COLO829 (cell line): ENCODE measurements at places on chromosomes 5 and 9.

DNA sequence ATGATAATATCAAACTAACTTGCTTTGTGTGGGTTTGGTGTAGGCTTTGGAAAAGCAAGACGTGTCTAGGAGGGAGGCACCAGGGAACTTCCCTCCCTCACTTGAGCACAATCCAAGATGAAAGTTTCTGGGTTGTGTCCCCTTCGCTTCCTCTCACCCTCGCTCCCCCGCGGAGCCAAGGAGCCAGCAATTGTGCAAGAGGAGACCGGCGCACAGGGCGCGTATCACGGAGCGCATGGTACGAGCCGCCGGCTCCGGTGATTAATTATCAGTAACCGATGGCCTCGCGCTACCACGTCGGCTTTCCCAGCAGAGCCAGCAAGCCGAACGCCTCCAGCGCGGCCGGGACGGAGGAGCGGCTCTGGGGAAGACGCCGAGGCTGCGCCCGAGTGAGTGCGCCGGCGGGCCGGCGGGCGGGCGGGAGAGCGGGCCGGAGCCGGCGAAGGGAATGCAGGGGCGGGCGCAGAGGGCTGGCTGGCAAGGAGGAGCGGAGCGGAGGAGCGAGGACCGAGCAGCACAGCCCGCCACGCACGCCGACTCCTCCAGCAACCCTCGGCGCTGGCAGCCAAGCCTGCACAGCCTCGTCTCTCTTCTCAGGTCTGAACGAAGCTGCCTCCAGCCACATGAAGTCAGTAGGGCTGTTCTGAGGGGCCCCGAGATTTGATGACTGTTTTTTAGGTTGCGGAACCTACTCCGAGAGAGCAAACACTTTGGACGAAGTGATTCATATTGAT lies 143.6 kb downstream of the BNC2 start:
- DNase-seq: no peak

DNA sequence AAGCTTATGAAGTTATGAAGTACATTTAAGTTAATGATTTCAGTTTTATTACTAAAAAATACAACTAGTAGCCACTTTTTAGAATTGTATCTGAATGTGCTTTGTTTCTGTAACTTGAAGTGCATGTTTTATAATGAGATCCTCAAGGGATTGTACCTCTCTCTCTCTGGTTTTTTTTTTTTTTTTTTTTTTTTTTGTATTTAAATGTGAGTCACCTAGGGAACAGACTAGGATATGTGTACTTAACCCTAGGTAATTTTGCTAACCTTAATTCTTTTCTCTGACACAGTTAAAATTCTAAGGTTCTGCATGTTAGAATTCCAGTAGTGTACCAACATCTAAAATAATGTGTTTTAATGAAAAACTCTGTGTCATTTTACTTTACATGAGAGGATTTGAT lies 59.5 kb downstream of the CDC42SE2 start:
- no peak for DNase-seq

- DNase-seq: no peak
Measured at GRCh38 chr5:151348789-151349188, 1.4 kb upstream of the SLC36A2 start.

GRCh38 chr9:29514336-29514735 lies 1941.1 kb upstream of the C9orf72 start:
- no peak for DNase-seq

DNA sequence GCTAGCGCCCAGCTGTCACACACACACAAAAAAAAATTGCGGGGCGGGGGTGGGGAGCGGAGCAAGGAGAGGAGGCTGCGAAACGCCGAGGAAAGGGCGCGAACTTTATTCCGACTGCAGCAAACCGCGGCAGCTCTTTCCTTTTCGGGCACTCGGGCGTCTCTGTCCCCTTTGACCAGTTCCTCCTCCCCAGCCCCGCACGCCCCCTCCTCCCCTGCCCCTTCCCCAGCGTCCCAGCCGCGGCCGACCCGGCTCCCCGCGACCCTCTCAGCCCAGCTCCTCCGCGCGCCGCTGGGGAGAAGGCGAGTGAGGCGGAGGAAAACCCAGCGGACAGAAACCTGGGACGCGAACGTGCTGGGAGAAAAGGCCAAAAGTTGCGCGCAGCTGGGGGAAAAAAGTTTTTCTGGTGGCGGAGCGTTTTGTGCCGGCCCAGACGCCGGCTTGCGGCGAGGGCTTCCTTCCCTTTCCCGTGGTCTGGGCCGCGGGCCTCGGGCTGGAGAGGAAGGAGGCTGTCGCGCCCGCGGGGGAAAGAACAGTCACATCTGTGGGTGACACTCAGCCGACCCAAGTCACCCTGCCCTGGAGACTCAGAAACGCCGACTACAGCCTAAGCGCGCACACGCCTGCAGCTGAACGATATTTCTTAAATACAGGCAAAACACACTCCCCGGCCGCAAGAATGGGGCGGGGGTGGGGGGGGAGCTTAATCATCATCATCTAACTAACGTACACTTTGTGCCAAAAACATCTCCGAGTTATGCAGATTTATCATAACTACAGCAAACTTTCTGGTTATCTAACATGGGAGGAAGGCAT lies 1.1 kb upstream of the BNC2 start:
- no peak for DNase-seq
